ENCODE measurements at places on chromosomes 4 and X. TPM values are rescaled to one million over a fixed set of nuclear protein-coding genes. Genes with fewer than 3 reads are reported as not detected.

Gene CMC4
- 10.5 TPM for total RNA-seq

Gene KLB
- not detected for total RNA-seq

Gene PAGE1
- not detected for total RNA-seq

Gene XAGE5
- not detected for total RNA-seq

Gene MAGIX
- 1.4 TPM for total RNA-seq

Gene PPP1R3F
- 7.5 TPM for total RNA-seq

Measured in uterine smooth muscle cell (primary cell).